ENCODE measurements at places on chromosomes 5 and 9.

- DNase-seq, result no peak
These were observed 252.1 kb downstream of the SEC61B start for GRCh38 chr9:99474186-99474585.

DNA sequence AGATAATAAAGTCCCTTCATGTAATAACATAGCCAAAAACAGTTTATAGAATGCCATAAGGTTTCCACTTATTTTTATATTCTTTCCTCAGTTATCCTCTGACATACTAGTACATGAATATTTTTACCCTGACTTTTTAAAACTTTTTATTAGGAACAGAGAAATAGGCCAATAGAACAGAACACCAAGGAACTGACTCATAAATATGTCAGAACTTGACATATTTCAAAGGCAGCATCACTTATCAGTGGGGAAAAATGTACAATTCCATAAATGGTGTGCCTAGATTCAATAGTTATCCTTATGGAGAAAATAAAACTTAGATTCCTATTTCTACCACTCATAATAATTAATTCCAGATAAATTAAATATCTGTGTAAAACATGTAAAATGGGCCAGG is 9.4 kb downstream of the STARD4 start:
- DNase-seq, result no peak

GRCh38 chr5:124654418-124654817 is 92.0 kb downstream of the ZNF608 start:
- DNase-seq, result no peak

- DNase-seq, result no peak
These were observed 50.7 kb upstream of the GRHPR start for GRCh38 chr9:37371565-37372464.

- no peak for DNase-seq
These were observed 27.6 kb downstream of the TRPC7 start for GRCh38 chr5:136337788-136338187.

GRCh38 chr9:70607926-70608325 is 193.5 kb upstream of the KLF9 start:
- DNase-seq, result peak; percentile 2

GRCh38 chr5:129664336-129664937 is 83.5 kb upstream of the MINAR2 start:
- peak; percentile 36 for DNase-seq

DNA sequence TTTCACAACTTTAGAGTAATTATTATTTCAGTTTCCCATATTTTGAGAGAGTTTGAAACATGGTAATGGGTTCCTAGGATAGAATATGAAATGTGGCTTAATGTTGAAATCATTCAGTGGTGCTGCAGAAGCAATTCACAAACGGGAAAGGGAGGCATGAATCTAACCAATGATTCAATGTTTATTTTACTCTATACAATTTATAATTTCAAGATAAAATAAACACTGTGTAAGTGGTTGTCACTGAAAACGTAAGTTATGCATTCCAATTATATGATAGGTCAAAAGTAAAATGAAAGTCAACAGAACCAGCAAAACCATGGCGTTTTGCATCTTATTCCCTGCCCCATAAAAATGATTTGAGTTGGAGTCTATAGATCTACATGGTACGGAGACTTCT is 1207.1 kb upstream of the CDH18 start:
- DNase-seq, result no peak

DNA sequence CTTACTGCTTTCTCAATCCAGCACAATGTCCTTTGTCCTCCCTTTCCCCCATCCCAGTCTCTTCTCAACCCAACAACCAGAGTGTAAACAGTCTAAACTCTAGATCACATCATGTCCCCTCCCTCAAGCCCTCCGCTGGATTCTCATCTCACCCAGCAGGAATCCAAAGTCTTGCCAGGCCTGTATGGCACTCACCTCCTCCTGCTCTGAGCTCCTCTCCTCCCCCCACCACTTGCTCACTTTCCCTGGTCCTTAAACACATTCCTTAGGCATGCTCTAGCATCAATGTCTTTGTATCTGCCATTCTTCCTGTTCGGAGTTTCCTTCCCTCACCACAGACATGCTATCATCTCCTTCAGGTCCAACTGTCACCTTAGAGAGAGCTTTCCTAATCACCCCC is 78.8 kb downstream of the NIPSNAP3B start:
- no peak for DNase-seq

DNA sequence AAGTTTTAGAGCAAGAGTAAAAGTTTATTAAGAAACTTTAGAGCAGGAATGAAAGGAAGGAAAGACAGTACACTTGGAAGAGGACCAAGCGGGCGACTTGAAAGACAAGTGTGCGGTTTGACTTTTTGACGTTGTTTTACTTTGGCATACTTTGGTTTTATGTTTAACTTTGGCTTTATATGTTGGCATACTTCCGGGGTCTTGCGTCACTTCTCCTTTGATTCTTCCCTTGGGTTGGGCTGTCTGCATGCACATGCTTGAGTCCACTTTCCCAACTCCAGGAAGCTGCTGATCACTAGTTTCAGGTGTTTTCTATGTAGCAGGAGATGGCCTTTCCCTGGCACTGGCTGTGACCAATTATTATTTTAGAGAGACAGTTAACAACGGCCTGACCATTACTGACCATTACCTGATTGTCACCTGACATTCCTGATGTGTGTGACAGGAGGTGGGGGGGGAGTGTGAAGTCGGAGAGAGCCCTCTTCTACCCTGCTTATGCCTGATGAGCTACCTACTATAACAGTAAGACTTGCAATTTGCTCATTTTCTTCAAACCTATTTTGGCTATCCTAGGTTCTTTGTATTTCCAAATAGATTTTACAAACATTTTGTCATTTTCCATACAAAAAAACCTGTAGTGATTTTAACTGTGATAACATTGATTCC is 45.5 kb downstream of the TNFSF8 start:
- DNase-seq, result no peak

DNA sequence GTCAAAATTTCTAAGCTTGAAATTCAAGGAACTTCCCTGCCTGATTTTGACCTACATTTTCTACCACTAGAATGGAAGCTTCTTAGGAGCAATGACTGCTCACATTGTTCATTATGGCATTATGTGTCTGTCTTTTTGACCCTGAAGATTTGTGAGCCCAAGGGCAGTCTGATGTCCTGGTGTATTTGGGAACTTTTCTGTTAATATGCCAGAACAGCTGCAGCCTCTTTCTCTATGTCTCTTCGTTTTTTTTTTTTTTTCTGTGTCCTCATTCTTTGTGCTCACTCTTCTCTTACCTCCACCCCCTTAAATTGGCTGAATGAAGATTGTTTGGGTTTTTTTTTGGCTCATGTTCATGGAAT is 34.8 kb upstream of the TMC1 start:
- DNase-seq, result no peak

GRCh38 chr9:34662526-34663302 is at the start of gene CCL27:
Gene CCL27 (minus strand): TSS chr9:34662657. CDS start chr9:34662633, 24 bp downstream.
- DNase-seq, result peak; percentile 67

DNA sequence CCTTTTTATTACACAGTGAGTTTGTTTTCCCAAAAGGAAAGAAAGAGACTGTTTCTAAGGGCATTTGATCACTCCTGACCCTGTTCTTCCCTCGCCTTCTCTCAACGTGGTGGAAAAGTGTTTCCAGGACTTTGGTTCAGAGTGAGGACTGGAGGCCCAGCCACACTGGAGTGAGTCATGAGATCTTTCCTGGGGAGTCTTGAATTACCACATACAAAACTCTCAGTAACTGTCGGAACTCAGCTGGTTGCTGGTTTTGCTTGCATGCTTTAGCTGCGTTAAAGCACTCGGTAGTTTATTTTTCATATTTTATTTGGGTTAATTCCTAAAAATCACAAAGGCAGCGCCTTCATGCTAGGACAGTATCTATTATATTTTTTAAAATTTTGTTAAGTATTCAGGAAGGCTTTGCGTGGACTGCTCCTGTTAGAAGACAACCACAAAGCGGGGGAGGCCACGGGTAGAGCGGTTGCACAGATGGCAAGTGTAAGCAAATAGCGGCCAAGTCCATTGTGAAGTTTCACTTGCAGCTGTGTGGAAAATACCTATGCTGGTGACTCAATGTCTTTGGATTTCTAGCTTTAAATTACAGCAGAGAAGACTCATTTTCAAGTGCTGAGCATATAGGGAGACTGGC is 77.7 kb downstream of the ARSB start:
- DNase-seq, result no peak

- no peak for DNase-seq
These were observed 50.0 kb upstream of the PPARGC1B start for GRCh38 chr5:149679876-149680809.

DNA sequence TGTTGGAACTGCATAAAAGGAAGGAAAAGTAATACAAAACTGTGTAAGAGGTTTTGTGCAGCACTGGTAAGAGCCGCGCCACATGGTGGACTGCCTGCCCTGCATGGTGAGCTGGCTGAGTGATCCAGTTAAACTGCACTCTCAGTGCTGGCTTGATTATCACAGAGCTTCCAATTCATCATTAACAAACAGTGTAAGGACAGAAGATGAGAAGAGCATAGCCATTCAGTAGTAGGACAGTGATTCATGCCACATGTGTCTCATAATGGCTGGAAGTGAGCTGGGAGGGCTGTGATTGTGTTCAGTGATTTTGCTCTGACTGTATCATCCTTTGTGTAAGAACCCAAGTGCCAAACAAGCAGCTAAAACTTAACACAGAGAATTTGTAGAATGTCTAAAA is 14.1 kb downstream of the ASPN start:
- no peak for DNase-seq

DNA sequence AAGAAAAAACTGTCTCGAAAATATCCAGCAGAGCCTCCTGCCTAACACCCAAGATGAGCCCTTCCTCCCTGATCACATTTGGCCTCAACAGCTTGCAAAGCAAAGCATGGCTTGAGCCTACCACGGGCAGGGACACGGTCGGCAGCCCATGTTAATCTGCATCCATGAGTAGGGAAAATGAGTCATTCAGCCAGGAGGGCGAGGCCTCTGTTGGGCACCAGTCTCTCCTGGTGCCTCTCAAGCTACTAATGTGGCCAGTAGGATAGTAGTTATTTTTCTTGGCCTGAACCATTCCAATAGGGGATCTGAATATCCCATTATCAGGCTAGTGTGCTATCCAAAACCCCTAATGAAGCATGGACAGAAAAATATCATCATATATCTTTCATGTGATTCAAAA is 43.0 kb upstream of the SHB start:
- DNase-seq, result no peak

- DNase-seq, result no peak
These were observed 72.3 kb upstream of the NIPAL4 start for GRCh38 chr5:157387683-157388093.

- no peak for DNase-seq
These were observed 100.2 kb downstream of the RXRA start for GRCh38 chr9:134426436-134426835.

- DNase-seq, result no peak
These were observed 608 bp downstream of the ELOVL7 start for GRCh38 chr5:60843386-60843935.

DNA sequence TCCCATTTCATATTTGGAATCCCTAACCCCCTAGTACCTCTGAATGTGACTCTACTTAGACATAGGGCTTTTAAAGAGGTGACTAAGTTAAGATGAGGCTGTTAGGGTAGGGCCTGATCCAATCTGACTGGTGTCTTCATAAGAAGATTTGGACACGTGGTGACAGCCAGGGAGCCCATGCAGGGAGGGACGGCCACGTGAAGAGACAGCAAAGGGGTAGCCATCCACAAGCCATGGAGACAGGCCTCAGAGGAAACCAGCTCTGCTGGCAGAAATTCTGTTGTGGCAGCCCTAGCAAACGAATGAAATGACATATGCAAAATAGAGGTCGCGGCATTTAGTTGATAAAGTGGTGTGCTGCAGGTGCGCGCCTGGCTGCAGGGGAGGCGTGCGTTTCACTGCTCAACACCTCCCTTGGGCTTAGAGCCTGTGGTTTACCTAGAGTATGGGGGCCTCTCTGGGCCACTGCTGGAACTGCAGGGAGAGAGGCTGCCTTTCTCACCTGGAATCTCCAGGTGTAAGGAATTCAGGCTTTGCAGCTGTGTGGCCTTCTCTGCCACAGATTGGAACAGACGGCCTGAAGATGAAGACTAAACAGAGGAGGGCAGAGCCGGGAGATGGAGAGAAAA is 7.1 kb upstream of the AFAP1L1 start:
- DNase-seq, result peak; percentile 12

GRCh38 chr5:139763930-139764791 is 31.4 kb upstream of the PSD2 start:
- DNase-seq, result no peak

DNA sequence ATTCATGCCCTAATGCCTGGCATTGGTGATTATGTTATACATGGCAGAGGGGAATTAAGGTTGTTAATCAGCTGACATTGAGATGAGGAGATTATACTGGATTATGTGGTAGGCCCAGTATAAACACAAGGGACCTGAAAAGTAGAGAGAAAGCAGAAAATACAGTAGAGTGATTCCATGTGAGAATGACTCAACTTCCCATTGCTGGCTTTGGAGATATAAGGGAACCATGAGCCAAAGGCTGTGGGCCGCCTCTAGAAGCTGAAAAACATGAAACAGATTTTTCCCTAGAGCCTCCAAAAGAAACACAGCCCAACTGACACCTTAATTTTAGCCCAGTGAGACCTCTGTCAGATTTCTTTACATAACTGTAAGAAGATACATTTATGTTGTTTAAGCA is 65.0 kb upstream of the CTXN3 start:
- DNase-seq, result no peak

- DNase-seq, result no peak
These were observed 111.2 kb upstream of the IL12B start for GRCh38 chr5:159441441-159441840.

DNA sequence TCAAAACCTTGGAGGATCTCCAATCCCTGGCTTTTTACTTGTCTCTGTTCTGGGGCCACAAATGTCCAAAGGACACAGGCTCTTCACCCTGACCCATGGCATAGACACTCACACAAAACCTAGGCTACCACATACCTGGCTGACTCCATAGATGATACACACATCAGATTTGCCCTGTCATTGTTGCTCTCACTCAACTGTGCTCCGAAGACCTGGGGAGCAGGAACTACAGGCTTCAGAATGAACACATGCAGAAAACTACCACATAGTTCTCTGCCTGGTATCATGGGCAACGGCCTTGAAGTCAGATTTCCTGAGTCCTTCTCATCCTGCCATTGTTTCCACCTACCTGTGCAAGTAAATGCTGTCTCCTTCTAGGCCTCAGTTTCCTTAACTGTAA is 226.2 kb downstream of the KIF4B start:
- no peak for DNase-seq

DNA sequence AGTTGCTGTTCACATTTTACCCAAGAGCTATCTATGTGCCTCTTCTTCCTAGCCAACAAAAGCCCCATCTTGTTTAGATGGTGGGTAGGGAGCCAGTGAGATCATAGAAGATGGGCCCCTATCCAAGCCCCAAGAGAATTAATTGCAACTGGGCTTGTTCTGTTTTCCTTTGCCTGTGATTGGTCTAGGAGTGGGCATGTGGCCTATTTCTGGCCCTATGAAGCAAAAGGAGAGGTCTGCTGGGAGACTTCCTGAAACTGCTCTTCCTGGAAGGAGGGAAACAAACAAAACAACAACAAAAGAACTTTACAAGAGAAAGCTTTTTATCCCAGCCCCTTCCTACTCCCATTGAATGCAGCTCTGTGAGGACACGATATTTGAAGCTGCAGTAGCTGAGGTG is 32.5 kb upstream of the ALDOB start:
- DNase-seq, result no peak

GRCh38 chr9:95264954-95265615 is 52.4 kb downstream of the FANCC start:
- no peak for DNase-seq

All from CD4-positive, alpha-beta T cell treated with Interleukin-2 at 100 ng/mL for 4 hours (primary cell).